ENCODE measurements at places on chromosomes 7 and 10. TPM values are rescaled to one million over a fixed set of nuclear protein-coding genes. Genes with fewer than 3 reads are reported as not detected.
A peak's percentile ranks its signal among the peaks of the same experiment; 100 is the strongest.

GRCh38 chr7:98788966-98789365 is 80.8 kb downstream of the TMEM130 start:
- no peak for DNase-seq

DNA sequence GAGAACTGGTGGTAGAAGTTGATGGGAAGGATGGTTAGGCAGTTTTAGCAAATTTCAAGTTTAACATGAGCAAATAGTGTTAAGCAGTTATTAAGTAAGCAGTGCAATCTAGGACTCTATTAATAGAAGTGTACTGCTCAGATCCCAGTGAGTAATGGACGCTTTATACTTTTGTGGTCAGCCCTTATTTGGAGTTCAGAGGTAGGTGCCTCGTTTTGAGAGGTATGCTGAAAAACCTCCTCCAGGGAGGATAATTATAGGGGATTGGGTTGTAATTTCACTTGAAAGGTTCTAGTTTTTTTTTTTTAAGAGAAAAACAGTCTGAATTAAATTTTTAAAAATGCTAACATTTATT is 33.5 kb upstream of the CCDC7 start:
- no peak for DNase-seq

DNA sequence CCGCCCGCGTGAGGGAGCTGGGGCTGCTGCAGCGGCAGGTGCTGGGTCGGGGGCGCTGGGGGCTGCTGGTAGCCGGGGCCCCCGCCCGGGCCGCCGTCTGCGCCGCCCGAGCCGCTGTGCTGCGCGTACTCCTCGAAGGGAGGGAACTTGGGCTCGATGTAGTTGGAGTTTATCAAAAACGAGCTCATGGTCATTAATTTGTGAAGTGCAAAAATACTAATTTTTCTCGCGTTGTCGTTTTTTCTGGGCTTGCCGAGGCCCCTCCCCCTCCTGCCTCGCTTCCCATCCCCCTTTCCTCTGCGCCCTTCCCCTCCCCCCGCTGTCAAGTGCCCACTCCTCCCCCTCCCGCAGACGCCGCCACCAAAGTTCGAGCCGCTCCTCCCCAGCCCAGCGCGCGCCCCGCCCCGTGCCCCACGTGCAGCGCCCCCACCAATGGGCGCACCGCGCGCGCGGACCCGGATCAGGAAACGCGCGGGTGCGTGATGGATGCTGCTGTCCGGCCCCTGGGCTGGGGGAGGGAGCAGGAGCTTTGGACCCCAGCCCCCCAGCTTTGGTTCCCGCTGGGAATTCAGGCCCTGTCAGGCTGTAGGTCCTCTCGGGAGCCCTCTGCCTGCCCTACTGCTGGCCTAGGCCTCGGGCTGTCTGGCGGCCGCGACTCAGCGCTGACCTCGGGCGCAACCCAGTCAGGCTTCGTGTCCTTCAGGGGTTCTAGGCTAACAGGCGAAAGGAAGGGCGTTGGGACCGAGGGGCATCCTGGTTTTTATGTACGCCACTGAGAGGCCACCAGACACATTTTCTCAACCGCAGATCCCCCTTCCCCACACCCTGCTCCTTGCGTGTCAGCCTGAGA is at the start of gene HOXA4:
HOXA4 (minus strand) TSS at position 218 of the 850 bp plus-strand sequence; CDS start at position 194, 24 bp downstream.
- peak; percentile 73 for DNase-seq

GRCh38 chr10:60572511-60573194 is 183.0 kb upstream of the ANK3 start:
- no peak for DNase-seq

- no peak for DNase-seq
Measured at GRCh38 chr10:5888351-5888750, 1.3 kb downstream of the ANKRD16 start.

DNA sequence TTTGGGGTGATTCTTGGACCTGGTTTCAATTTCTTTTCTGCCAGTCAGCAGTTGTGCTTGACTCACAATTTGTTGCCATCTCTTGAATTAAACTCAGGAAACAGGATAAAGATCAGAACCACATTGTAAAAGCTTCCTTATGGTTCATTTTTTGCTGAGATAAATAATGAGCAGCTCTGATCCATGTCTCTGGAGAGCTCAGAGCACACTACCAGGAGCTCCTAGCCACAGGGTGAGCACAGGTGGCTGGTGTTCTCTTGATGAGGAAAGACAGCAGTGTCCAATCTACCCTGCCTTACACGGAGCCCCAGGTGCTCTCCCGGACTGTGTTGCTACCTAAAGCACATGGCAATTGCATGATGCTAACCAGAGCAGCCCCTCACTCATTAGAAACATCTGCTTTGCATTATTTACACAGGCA is 17.2 kb upstream of the FAM170B start:
- DNase-seq: no peak

- no peak for DNase-seq
Measured at GRCh38 chr10:49055221-49055849, 60.0 kb downstream of the VSTM4 start.

- no peak for DNase-seq
Measured at GRCh38 chr7:151157645-151158329, 9.7 kb downstream of the GBX1 start.

DNA sequence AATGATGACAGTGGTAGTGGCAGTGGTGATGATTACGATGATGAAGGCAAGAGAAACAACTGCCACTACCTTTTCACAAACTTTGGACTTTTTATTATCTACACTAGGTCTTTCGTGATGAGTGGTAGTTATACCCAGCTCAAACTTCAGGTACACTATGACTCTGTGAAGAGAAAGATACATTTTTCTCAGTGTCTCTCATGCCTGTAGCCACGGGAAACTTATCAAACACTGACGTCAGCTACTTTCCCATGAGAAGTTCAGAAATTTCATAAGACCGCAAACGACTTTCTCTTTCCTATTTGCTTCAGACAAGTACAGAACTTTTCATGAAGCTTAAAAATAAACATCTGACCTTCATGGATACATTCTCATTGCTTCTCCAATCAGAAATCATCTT is 57.0 kb downstream of the CALD1 start:
- no peak for DNase-seq

DNA sequence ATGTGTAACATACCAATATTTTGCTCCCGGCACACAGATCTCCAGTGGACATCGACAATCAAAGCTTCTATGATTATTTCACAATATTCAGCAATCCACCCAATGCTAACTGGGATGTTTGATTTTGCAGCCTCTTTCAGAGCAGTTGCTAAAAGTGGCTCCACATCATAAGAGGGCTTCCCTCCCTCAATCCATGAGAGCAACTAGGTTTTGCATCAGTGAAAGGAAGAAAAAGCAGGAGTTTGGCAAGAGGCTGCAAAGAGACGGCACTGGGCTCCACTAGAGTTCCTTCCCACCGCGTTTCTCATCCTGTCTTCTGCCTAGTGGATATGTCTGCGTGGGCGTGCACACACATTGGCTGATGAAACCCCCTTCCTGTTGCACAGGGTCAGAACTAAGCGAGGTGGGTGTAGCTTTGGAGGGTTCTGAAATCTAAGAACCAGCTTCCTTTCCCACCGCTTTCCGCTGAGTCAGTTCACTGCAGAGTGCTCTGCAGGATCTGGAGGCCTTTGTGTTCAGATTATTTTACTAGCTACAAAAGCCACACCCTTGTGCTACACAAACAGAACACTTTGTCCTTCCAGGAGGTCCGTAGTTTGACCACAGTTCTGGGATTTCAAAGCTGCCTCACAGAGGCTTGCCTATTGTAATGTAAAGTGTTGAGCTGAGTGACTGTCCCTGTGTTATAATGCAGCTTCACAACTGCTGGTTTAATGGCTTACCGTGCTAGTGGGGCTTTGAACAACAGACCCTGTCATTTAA is 28.1 kb downstream of the ARL4A start:
- no peak for DNase-seq

DNA sequence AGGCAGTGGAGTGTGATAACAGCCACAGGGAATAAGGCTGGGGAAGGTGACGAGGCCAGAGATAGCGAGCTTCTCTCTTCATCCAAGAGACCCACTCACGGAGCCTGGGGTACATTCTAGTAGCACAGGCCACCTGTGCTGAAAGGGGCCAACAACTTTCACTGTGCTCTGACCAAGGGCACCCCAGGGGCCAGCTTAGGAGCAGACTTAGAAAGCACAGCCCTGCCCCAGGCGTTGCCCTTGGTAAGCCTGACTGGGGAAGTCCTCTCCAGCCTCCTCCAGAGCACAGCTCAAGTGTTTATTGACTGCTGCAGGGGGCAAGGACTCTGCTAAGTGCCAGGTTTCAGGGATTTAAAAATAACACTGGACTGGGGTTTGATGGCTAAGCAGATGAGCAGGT is 44.7 kb downstream of the EBF3 start:
- DNase-seq: no peak

DNA sequence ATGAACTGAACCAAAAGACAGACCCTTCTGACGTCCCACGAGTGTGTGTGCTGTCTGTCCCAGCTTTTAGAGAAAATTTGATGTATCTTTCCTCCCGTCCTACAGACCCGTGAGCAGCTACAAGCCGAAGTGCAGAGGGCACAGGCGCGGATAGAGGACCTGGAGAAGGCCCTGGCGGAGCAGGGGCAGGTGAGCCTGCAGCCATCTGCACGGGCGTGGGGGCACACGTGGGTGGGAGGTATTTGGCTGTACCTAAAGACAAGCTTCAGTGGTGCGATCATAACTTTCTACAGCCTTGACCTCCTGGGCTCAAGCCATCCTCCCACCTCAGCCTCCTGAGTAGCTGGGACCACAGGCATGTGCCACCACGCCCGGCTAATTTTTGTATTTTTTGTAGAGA is 41.7 kb upstream of the DPYSL4 start:
- DNase-seq: no peak

- no peak for DNase-seq
Measured at GRCh38 chr10:132521041-132521465, 16.5 kb upstream of the INPP5A start.

DNA sequence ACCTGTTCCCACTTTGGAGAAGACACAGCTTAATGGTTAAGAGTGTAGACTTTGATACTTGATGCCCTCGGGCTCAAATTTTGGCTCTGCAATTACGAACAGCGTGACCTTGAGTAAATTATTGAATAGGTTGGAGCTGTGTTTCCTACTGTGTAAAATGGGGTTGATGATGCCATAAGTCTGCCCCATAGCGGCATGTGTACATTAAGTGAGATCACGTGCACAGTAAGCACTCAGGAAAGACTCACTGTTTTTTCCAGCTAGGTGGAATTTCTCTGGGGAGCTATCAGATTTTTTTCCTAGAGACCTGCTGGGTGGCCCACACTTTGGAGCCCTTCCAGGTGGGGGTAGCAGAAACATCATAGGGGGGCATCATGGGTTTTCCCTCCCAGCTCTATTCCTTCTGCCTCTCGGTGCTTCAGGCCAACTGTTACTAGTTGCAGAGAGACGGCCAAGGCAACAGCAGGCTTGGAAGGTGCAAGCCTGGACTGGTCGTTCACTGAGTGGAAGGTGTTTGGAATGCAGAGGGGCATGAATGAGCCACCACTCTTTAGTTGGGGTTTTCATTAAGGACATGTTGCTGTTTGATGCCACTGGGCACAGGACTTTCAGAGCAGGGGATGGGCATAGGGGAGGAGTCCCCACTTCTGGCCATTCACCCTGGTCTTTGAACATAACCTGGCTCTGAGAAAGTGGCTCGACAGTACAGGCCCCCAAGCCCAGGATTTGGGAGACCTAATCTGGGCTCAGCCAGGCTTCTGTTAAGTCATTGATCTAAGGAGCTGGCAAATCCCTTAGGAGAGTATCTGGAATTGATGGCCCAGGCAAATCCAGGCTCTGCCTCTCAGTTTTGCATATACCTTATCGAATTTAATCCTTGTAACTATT is 64.0 kb downstream of the SYPL1 start:
- DNase-seq: no peak

- DNase-seq: no peak
Measured at GRCh38 chr10:77823811-77824542, 102.6 kb downstream of the DLG5 start.

DNA sequence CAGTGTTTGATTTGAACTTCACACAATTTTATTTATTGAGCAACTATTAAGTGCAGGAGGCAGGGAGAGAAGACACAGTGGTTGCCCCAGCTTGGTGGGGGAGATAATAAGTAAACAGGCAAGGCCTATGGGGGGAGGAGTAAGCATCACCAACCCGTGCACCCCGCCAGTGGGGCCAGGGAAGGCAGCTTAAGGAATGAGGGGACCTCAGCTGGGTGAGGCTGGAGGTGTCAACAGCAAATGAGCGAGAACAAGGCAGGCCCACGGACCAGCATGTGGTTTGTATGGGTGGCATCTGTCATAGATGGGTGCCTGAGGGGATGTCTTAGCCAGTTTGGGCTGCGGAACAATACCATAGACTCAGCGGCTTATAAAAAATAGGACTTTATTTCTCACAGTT is 24.1 kb upstream of the CRHR2 start:
- DNase-seq: no peak

DNA sequence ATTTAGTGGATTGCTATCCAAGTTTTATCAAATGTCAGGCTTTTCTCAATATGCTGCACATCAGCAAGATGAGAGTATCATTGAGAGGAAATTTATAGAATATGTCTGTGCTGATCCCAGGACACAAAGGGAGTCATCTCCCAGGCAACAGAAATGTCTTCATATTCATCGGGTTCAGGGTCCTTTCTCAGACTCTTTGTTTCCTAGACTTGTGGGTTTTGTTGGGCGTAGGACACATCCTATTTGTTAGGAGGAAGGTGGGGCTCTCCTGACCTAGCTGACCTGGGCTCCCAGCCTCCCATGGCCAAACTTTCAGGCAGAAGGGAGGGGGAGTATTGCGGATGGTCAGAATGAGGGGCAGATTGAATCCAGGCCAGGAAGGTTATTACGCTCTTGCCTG is 22.9 kb upstream of the NPS start:
- DNase-seq: no peak

GRCh38 chr10:69007260-69007659 is 18.7 kb downstream of the KIFBP start:
- no peak for DNase-seq

DNA sequence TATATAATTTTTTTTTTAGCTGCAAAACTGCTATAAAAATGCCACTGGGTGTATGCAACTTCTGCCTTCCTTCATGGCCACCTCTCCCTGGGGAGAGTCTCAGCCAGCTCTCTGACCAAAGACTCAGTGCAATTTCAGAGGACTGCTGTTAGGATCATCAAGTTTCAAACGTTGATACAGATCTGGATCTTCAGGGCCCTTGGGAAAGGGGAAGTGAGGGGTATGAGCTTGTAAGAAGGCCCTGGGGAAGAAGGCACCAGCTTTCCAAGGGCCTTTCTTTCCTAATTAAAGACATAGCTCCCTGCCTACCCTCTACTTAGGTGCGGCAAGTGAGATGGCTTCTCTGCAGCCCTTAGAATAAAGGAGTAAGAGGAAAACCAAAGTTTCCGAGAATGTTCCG is 130.4 kb downstream of the CUL2 start:
- no peak for DNase-seq

GRCh38 chr10:114729103-114729659 is 71.1 kb upstream of the ABLIM1 start:
- no peak for DNase-seq

DNA sequence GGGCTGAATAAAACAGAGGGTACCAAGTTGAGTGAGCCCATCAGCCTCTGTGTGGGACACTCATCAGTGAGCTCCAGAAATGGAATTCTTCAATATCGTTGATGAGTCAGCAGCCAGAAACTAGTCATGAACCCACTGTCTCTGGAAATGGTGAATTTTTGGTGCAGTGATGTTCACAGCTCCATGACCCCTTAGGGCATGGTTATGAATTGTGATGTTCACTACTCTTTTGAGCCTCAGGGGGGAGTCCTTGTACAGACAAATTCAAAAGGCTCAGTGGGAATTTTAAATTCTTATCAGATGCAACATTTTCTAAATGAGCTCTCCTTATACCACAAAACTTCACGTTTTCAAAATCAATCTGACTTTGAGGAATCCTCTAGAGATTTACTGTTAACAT is 335.7 kb downstream of the PHTF2 start:
- no peak for DNase-seq

Gene CYP26C1
- total RNA-seq: 0.33 TPM

Gene MKX
- not detected for total RNA-seq

Gene PNLIP
- not detected for total RNA-seq

Gene PRSS37
- not detected for total RNA-seq

Data from naive thymus-derived CD8-positive, alpha-beta T cell (primary cell).